ENCODE measurements at places on chromosomes 16 and 17.
A peak's percentile ranks its signal among the peaks of the same experiment; 100 is the strongest.

DNA sequence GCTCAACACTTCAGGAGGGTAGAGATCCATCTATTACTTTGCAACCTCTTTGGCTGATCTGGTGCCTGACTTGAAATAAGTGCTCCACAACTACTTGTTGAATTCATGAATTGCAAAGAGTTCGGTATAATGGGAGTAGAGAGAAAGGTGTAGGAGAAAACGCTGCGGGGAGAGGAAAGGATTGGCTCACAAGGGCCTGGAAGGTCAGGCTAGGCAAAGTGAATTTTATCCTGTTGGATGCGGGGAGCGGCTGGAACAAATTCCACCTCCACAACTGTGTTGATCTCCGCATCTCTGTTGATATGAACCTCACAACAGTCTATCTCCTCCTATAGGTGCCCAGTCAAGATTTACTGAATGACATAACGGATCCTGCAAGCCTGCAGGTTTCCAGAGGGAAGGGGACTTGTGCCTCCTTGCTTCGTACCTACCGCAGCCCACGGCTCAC lies 684 bp downstream of the SLX4 start:
- no peak for DNase-seq

- DNase-seq: no peak
Observed at GRCh38 chr17:18961634-18962493, 9.9 kb downstream of the SLC5A10 start.

GRCh38 chr17:77746896-77747554 lies 211.5 kb upstream of the TNRC6C start:
- no peak for DNase-seq

- peak; percentile 93 for DNase-seq
Observed at GRCh38 chr16:14364386-14365199, 265.5 kb downstream of the PARN start.

DNA sequence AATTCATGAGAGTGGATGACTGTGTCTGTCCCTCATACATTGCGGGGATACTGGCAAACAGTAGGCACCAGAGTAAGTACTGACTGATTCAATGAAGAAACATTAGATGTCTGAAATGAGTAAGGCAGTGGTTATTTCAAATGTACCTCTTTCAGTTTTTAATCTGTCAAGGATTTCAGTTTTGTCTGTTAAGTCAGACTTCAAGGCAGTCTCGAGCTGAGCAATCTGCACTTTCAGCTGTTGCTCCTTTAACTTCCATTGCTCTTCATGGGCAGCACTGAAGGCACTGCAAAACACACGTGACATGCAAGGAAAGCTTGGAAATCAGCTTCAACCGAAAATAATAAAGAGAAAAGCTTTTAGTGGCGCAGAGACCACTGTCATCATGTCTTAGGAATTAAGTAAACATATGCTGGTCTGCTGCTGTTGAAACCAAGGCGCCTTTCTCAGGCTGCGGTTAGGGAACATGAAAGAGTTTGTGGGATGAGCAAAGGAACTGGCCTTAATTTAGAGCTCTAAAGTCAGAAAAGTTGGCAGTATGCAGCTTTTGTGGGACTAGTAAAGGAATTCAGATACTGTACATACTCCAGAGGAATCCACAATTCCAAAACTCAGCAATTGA lies 38.8 kb downstream of the RPGRIP1L start:
- peak; percentile 80 for DNase-seq

GRCh38 chr17:3043737-3044365 lies 19.6 kb downstream of the OR1D5 start:
- DNase-seq: no peak

DNA sequence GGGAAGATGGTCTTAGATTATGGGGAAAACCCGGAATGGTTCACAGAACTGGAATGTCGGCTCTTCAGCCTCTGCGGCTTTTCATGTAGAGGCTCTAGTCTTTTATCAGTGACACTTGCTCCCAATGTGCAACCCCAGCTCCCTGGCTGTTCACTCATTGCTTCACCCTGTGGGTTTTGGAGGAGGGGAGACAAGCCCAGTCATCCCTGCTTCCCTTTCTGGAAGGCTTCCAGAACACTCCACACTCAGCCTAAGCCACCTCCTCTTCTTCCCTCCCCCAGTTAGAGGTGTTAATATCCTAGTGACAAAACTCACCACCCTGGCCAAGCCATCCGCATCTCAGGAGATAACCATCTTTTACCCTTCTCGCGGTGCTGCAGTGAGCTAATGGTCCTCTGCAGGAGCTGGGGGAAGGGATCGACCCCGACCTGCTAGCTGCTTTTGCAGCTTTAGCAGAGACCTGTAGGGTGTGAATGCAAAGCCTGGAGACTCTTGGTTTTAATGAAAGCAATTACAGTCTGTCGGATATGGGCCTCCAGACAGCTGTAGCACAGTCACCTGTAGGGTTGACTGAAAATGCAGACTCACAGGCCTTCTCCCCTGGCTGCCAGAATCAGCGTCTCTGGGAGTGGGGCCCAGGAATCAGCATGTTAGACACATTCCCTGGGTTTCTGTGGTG lies 24.3 kb upstream of the LASP1NB start:
- DNase-seq: peak; percentile 95

GRCh38 chr16:10777356-10777755 lies 33.7 kb downstream of the NUBP1 start:
- no peak for DNase-seq

DNA sequence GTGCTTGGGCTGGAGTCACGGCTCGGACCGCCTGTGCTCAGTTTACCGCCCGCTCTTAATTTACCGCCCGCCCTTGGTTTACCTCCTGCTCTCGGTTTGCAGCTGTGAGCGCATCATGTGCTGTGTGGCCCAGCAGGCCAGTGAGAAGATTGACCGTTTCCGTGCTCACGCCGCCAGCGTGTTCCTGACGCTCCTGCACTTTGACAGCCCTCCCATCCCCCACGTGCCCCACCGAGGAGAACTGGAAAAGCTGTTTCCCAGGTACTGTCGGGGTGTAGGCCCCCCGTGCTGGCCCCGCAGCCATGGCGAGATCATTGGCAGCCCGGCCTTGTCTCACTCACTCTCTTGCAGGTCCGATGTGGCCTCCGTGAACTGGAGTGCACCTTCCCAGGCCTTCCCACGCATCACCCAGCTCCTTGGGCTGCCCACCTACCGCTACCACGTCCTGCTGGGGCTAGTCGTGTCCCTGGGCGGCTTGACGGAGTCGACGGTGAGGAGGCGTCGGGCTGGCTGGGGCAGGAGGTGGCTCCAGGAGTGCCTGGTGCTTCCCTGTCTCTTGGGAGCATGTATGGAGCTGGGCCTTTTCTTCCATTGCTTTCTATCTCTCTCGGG lies 89.3 kb upstream of the ZNF750 start:
- DNase-seq: no peak

GRCh38 chr16:61569028-61569427 lies 467.2 kb downstream of the CDH8 start:
- no peak for DNase-seq

DNA sequence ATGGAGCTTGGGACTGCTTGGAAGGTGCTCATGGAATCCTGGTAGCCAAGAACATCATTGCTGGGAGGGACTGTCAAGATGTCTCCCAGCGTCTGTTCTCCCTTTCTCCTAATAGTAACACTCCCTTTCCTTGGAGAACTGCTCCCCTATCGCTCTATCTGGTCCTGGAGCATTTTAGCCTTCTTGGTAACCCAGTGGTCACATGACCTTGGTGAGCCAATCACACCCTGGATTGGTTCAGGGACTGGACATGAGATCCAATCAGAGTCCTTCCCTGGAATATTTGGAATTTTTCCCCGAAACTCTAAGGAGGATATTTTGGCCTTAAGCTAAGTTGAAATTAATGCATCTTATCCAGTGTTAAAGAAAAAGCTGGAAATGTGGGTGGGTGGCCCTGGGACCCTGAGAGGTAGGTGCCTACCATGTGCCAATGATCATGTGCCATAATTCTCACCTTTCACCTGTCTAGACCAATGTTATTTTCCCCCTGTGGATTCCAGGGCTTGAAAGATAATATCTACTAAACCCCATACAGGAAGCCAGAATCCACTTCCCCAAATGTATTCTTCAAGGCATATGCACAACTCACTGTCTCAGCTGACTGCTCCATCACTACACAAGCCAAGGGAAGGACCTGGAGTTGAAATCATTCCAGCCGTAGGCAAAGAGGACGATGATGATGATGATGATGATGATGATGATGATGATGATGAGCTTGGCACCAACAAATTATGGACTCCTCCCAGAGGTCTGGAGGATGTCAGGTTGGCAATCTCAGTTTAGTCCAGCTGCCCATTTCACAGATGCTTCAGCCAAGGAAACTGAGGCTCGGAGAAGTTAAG lies 193.2 kb downstream of the RAB11FIP4 start:
- DNase-seq: no peak

GRCh38 chr17:79043191-79043930 lies 19.4 kb downstream of the C1QTNF1 start:
- no peak for DNase-seq

- DNase-seq: no peak
Observed at GRCh38 chr16:87744750-87745514, 20.9 kb downstream of the KLHDC4 start.

DNA sequence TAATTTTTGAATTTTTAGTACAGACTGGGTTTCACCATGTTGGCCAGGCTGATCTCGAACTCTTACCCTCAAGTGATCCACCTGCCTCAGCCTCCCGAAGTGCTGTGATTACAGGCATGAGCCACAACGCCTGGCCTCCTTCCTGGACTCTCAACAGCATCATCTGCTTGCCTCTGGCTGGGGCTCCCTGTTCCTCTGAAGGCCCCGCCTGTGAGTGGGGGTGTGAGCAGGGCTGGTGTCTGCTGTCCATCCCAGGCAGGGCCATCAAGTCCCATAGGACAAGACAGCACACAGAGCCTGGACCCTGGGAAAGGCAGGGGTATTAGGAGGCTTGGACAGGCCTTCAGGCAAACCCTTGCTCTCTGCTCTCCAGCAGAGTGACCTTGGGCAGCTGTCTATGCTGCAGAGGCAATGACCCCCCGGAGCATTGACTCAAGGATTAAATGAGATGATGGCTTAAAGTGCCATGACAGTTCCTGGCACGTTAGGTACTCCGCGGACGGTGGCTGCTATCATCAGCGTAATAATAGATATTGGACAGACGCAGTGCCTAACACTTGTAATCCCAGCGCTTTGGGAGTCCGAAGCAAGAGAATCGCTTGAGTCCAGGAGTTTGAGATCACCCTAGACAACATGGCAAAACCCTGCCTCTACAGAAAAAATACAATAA lies 19.2 kb downstream of the SCNN1B start:
- DNase-seq: no peak

- DNase-seq: no peak
Observed at GRCh38 chr17:28333083-28333746, 2.1 kb downstream of the IFT20 start.

DNA sequence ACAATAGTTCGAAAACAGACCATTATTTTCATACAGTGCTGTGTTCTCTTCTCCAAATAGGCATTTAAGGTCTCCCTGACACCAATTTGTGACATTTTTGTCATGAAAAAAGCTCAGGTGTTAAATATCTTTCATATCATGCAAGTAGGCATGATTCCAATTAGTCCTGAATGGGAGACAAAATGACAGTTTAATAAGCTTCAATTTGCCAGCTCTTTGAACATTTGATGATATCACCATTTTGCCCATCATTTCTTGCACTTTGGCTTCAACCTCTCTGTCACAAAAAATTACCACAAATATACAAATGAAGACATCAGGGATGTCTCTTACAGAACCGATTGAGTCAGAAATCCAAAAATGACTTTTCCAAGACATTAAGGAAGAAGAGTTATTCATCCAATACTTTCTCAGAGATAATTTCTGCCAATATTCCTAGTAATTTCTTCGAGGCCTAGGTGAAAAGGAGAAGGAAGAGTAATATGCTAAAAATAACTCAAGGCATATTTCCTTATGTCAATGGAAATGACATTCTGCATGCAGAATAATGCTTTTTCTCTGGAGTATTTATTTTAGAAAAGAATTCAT lies 298.1 kb downstream of the CEP112 start:
- DNase-seq: no peak

GRCh38 chr16:25023556-25023955 lies 8.4 kb upstream of the ARHGAP17 start:
- DNase-seq: no peak

GRCh38 chr17:48747445-48748363 lies 19.2 kb upstream of the HOXB13 start:
- DNase-seq: no peak

GRCh38 chr16:16007743-16008111 lies 58.3 kb downstream of the ABCC1 start:
- DNase-seq: no peak

DNA sequence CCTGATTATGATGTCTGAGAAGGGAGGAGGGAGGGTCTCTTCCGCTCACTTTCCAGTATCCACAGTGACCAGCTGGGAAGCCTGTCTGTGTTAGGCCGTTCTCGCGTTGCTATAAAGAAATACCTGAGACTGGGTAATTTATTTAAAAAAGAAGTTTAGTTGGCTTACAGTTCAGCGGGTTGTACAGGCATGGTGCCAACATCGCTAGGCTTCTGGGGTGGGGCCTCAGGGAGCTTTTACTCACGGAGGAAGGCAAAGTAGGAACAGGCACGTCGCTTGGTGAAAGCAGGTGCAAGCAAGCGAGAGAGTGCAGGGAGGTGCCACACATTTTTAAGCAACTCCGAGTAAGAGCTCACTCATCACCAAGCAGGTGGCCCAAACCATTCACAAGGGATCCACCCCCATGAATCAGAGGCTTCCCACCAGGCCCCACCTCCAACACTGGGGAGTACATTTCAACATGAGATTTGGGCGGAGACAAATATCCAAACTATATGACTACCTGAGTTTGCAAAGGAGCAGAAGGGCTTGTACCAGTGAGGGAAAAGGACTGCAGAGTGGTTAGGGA lies 137.5 kb downstream of the CCDC182 start:
- no peak for DNase-seq

DNA sequence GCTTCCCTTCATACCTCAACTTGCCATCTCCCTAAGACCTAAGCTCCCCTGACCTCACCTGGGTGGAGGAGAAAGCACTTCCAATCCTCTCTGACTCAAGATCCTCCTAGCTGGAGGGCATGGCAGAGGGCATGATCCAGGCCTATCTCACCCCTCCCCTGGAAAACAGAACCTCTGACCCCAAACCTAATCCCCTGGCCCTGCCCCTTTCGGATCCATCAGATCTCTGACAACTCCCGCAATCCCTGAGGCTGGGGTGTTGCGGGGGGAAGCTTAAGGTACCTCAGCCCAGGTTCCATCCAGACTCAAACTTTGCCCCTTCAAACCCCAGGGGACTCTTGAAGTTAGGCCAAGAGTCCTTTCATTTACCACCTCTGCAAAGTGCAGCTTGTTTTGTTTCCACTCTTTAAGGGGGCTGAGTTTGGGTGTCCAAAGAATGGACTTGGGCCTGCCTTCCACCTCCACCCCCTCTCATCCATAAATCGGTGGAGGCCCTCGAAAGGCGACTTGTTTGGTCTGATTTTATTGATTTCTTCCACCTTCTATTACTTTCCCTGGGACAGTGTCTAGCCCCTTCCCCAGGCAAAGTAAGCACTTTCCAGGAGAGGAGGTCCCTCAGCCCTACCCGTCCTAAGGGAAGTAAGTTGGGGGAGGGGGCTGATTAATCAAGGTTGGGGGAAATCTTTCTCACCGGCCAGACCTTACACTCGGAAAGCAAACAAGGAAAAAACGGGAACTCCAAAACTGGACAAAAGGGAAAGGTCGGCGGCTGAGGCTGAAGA lies 2.6 kb downstream of the EPOP start:
- DNase-seq: no peak

Data from HS-5 (cell line).